ENCODE measurements at places on chromosomes 11 and 22.
A peak's percentile ranks its signal among the peaks of the same experiment; 100 is the strongest.

- DNase-seq, result no peak
Observed at GRCh38 chr11:77644887-77645286, 7.3 kb upstream of the CLNS1A start.

GRCh38 chr11:93348930-93349329 lies 18.4 kb downstream of the DEUP1 start:
- no peak for DNase-seq

GRCh38 chr22:32951807-32952153 lies 106.4 kb downstream of the SYN3 start:
- no peak for DNase-seq

- no peak for DNase-seq
Observed at GRCh38 chr11:2904153-2905052, 18.8 kb upstream of the CDKN1C start.

DNA sequence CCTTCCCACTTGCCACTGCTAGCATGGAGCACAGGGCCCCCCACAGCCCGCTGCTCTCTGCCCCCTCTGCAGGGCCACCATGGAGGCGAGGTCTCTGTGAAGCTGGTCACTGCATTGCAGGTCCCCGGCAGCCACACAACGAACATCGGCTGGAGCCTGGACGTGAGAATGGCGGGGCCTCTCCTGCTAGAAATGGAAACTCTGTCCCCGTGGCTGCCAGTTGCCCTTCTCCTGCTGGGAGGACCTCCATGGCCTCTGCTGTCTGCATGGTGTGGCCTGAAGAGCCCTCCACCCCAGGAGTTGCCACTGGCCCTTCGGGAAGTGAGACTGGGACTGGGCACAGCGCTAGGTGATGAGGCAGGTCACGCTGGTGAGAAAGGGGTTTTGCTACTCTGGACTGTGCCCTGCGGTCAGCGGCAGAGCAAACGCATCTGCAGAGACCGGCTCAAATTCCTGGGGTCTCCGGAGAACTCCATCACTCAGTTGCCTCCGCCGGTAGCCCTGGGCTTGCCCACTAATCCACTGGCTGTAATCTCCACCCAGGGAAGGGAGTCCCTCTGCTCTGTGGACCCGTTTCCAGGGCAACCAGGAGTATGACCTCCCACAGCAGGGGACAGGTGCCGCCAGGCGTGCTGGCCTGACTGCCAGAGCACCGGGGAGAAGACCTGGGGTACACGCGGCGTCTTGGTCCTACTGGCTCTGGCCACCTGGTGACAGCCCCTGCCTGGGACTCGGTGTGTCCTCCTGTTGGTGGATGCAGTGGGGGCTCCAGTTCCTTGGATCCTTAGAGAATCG lies 806.3 kb downstream of the BRD1 start:
- no peak for DNase-seq

GRCh38 chr11:75399344-75400145 lies at the start of gene RPS3:
RPS3 (plus strand) TSS chr11:75399518; CDS start chr11:75399548, 30 bp downstream.
- DNase-seq, result peak; percentile 81

GRCh38 chr11:33934450-33934849 lies 42.6 kb upstream of the LMO2 start:
- DNase-seq, result no peak

- no peak for DNase-seq
Observed at GRCh38 chr11:45807792-45808238, 2.9 kb downstream of the SLC35C1 start.

- no peak for DNase-seq
Observed at GRCh38 chr11:22244986-22245592, 52.2 kb downstream of the ANO5 start.

GRCh38 chr11:73425108-73425507 lies 48.9 kb downstream of the RELT start:
- no peak for DNase-seq

DNA sequence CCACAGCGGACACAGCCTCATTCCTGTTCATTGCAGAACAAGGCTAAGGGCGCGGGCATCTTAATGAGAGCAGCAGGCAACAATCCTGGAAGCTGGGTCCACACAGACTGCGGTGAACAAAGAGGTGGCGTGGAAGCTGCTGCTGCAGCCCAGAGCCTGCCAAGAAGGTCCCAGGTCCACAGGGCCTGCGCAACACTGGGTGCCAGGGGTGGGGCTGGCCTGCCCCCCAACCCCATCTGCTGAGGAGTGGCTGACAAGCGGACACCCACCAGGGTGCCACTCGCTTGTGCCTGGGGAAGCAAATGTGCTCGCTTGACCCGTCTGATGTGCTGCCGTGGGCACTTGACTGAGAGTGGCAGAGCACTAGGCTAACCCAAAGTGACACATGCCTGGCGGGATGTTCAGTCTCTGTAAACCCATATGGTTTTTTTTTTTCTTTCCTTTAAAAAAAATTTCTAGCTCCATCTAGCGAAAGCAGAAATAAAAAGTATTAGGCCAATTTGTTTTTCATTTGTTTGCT lies 83.2 kb upstream of the PITPNB start:
- no peak for DNase-seq

- no peak for DNase-seq
Observed at GRCh38 chr11:108125096-108125495, 3.7 kb downstream of the ACAT1 start.

DNA sequence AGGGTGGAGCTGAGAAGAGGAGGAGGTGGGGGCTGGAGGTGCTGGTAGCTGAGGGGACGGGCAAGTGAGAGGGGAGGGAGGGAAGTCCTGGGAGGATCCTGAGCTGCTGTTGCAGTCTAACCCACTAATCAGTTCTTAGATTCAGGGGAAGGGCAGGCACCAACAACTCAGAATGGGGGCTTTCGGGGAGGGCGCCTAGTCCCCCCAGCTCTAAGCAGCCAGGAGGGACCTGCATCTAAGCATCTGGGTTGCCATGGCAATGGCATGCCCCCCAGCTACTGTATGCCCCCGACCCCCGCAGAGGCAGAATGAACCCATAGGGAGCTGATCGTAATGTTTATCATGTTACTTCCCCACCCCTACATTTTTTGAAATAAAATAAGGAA lies 24.4 kb downstream of the FADS3 start:
- DNase-seq, result no peak

DNA sequence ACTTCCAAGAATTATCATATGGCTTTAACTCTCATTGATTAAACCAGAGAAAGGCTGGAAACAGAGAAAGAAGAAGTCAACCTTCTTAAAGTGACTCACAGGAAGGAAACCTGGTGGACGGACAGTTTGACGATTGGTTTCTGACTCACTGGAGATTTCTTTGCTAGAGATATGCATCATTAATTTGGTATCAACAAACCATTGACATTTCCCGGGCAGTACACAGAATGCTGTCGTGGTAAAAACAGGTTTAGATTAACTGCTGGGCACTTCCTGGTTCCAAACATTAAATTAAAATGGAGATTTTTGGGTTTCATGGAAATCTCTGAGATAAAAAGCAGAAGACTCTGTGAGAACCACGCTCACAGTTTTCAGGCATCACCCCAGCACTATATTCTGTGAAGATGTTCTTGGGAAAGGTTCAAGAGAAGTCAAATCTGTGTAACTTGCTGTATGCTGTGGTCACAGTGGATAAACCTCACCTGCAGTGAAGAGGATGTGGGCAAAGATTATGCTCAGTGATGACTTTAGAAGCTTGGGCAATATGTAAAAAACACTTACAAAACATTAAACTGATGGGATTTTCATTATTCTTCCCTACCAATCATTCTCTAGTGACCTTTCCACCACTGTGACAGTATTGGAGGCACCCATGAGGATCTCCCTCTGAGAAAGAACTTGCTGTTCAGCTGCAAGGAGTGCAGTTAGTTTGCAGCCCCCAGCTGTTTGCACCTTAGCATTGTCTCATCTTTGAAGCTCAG lies 61.1 kb upstream of the CD44 start:
- DNase-seq, result no peak

DNA sequence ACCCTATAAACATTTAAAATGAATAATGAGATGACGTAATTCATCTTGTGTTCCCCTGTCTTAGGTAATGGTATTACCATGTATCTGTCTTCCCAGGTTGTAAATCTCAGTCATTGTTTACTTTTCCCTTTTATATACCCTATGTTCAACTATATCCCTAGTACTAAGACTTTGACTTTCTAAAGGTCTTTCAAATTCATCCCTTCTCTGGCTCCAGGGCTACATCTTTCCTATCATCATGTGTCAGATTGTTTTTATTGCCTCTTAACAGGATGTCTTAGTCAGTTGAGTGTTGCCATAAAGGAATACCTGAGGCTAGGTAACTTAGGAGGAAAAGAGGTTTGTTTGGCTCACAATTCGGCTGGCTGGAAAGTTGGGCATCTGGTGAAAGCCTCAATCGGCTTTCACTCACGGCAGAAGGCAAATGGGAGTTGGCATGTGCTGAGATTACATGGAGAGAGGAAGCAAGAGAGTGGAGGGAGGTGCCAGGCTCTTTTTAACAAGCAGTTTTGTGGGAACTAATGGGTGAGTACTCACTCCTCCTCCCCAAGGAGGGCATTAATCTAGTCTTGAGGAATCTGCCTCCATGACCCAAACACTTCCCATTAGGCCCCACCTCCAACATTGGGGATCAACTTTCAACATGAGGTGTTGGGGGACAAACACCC lies 11.6 kb upstream of the DLAT start:
- no peak for DNase-seq

DNA sequence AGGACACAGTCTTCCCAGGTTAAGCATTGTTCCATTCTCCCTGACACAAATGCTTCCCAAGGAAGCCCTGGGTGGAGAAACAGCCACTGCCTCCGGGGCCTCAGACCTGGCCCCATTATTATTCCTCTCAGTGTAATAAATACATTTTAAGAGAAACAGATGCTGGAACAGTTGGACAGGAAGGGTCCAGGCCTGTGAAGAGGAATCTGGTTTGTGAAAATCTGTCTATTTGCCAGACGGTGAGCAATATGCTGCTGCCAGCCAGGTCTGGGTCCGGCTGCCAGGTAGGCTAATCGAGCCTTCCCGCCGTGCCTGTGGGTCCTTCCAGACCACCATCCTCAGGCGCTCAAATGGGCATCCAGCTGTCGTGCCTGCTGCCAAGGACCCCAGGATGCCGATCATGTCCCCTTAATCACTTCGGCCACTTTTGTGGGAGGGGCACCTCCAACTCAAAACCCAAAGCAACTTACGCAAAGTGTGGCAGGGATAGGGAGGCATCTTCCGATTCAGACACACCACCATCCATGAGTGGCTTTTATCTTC lies 528.4 kb downstream of the MIAT start:
- DNase-seq, result no peak

DNA sequence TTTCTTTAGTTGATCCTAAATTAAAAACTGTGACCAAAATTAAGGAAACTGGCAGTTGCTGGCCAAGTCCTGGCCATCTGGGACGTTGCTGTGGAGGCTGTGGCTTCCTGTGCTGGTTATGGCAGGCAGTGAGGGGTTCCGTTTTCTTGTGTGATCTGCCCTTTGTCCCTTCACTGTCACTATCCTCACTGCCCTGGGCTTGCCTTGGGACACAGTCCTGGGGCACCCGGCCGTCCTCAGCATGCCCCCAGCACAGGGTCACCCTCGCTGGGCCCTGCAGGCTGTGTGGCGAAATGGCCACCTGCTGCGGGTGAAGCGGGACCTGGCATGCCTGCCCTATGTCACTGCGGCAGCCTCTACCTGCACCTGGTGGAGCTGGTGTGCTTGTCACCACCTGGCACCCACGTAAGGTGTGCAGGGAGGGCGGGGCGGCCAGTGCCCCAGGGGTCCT lies 52.5 kb upstream of the SLC22A12 start:
- DNase-seq, result no peak

DNA sequence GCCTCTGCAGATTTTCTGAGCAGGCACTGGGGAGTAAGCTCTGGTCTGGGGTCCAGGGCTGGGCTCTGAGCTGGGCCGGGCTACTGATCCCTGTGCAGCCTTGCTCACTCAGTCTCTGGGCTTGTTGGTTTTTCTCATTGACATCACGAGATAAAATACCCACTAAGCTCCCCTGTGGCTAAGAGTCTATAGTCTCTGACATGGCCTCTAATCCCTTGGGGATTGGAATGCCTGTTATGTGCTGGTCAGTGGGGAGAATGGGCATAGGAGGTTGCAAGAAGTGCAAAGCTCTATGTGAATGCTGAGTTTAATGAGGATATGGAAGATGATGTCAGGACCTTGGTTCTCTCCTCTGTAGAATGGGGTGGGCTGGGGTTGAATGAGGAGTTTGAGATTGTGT lies 23.3 kb downstream of the ELF5 start:
- DNase-seq, result no peak

GRCh38 chr11:118234833-118235232 lies 10.0 kb upstream of the JAML start:
- DNase-seq, result no peak

DNA sequence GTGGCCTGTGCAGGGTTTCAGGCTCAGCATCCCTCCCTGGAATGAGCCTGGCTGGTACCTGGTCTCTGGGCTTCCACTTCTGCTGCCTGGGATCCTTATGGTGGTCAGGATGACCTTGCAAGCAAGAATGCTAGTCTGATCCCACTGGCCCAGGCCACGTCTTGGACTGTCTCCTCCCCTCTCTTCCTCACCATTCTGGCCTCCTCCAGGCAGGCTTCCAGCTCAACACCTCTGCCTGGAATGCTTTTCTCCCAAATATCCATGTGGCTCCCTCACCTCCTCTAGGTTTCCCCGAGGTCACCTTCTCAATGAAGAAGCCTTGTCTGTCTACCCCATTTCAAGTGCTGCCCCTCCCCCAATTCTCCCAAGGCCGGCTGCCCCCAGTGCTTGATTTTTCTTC lies 39.4 kb upstream of the ALX4 start:
- DNase-seq, result no peak

GRCh38 chr11:36501236-36501635 lies 8.8 kb downstream of the TRAF6 start:
- DNase-seq, result no peak

DNA sequence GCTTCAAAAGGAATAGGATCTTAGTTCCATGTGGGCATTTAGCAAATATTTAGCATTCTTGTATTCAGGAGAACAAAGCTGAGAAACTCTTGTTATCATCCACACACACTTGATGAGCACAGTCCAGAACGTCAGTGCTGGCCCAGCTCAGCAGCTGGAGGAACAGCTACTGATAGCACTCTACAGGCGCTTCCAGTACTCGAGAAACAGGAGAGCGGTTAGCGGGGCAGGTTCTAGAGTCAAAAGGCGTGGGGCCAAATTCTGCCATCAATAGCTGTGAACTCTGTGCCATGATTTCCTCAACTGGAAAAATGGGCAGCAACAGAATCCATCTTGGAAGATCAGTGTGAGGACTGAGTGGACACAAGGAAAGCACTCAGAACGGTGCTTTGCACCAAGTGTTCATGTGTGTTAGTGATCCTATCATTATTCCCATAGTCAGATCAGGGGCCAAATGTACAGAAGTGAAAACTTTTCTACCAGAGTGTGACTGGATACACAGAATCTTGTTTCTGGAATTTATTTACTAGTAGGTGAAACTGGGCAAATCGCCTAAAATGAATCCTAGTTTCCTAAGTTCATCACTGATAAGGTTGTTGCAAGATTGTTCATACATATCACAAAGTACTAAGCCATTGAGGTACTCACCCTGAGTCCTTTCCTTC lies 3.2 kb downstream of the JOSD1 start:
- no peak for DNase-seq

DNA sequence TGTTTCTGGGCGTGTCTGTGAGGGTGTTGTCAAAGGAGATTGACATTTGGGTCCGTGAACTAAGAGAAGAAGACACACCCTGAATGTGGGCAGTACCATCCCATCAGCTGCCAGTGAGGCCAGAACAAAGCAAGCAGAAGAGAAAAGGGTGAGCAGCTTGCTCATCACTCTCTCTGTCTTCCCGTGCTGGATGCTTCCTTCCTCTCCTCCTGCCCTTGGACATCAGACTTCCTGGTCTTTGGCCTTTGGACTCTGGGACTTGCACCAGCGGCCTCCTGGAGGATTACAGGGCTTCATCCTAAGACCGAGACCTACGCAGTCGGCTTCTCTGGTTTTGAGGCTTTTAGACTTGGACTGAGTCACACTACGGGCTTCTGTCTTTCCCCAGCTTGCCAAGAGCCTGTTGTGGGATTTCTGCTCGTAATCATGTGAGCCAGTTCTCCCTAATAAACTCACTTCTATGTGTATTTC lies 18.8 kb downstream of the APOL2 start:
- no peak for DNase-seq
